ENCODE measurements at places on chromosomes 6 and 20.

DNA sequence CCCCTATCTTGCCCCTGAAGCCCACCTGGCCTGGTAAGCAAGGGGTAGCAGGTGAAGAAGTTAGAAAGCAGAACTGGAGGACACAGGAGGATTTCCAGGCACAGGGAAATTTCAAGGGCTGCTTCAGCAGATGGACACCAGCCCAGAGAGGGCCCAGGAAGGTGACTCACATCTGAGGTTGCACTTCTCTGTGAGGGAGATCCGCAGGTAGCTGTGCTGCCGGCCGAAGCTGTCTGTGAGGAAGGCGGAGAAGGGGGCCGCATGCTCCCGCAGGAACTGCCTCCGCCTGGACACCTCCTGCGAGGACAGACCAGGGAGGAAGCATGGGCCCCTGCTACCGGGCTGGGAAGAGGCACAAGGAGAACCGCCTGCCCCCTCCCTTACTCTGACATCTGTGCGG is 7.1 kb downstream of the MOCS1 start:
- no peak for DNase-seq

- DNase-seq, result no peak
Observed at GRCh38 chr6:119467488-119468081, 118.0 kb upstream of the MAN1A1 start.

GRCh38 chr20:5539691-5540090 is 210.5 kb upstream of the SHLD1 start:
- no peak for DNase-seq

DNA sequence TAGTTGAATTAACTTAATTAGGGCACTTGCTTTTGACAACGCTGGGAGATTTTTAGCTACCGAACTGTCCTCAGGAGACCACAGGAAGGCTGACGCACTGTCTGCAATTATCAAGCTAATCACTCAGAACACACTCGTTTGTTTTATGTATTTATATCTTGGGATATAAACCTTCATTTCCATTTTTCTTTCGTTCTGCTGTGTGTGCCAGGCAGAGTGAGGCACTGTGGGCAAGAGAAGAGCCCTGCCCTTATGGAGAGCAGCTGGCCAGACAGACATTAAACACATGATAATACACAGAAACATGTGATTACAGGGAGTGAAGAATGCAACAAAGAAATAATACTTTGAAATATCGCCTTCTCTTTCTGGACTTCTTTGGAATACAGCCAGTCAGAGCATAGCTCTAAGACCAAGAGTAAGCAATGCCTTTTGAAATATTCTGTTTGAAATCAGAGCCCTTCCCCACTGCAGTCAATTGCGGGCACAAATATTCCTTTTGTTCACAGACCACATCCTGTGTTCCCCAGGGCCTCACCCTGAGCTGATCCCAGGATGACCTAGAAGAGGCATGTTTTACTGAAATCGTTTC is 96.8 kb downstream of the ANKRD60 start:
- peak; percentile 40 for DNase-seq

GRCh38 chr6:138541823-138542481 is 42.7 kb upstream of the NHSL1 start:
- no peak for DNase-seq

DNA sequence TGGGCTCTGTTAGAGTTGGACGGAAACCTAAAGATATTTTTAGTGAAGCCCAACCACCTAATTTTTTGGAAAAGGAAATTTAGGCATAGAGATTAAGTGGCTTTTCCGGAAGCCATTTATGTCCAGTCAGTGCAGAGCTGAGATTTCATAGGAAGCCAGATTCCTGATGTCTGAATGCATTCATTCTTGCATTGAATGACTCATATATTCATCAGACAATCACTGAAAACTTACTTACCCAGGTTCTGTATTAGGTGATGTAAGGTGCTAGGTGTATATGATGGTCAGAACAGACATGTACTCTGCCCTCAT is 4.1 kb downstream of the SH3BGRL2 start:
- DNase-seq, result no peak

DNA sequence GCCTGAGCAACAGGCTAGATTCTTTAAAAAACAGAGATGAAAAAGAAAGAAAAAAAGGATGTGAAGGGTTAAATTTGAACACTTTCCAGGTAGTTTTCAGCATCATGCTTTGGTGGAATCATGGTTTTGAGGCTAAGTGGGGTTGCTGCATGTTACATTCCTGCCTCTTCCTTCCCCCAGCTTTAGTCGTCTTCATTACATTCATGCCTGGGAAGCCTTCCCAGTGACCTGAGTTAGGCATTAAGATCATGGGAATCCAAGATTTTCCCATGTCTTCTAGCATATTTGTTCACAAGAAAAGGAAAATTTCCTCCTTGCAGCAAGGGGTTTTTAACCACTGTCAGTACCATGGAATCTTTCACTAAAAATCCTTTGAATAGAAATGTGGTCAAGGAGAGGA is 12.0 kb downstream of the TPX2 start:
- no peak for DNase-seq

GRCh38 chr6:89411145-89412070 is 665 bp downstream of the RRAGD start:
- DNase-seq, result peak; percentile 31

DNA sequence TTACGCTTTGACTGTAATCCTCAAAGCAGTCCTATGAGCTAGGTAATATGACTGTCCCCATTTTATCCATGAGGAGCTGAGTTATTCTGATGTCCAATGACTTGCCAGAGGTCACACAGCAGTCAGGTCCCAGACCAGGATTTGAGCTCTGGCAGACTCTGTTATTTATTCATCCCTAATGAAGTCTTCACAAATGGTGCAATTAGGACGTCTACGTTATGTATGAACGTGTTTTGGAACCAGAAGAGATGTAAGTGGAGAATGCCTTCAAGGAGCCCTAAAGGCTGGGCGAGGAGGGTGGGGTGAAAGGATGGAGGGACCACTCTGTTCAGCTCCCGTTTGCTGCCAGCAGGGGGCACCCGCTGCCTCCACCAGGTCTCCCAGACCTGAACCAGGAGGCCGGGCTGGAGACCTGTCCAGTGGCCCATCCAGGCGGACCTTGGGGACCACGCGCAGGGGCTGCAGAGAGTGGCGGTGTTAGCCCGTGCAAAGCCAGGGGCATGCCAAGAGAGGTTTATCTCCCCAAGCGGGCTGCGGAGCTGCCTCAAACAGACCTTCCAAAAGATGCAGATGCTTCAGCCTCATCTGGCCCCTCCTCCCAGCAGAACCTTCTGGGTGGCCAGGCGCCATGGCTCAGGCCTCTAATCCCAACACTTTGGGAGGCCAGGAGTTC is 15.2 kb upstream of the ZNF335 start:
- no peak for DNase-seq

DNA sequence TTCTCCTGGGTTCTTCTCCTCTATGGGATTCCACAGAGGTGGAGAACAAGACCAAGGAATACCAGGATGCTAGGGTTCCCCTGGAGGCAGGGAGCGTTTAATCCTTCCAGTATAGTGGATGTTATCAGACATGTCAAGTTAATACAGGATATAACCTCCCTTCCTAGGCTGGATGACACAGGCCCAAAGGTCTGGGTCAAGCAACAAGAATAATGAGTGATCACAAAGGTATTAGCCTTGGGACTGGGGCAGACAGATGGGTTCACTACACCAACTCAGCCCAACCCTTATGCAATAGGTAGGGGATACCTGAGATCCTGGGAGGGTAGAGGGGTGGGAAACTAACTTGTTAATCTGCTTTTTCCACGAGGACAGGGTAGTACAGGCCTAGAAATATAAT is 690.3 kb downstream of the HTR1B start:
- DNase-seq, result no peak

GRCh38 chr6:139973669-139974344 is 599.4 kb upstream of the CITED2 start:
- DNase-seq, result no peak

DNA sequence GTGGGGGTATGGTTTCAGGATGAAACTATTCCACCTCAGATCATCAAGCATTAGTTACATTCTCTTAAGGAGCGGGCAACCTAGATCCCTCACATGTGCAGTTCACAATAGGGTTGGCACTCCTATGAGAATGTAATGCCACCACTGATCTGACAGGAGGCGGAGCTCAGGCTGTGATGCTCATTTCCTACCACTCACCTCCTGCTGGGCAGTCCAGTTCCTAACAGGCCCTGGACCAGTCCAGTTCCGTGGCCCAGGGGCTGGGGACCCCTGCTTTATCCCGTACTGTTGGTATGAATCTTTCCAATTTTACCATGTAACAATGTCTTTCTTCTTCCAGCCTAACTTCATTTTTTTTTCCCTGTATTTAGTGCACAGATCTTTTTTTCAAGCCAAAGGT is 94.9 kb downstream of the OGFRL1 start:
- DNase-seq, result no peak

DNA sequence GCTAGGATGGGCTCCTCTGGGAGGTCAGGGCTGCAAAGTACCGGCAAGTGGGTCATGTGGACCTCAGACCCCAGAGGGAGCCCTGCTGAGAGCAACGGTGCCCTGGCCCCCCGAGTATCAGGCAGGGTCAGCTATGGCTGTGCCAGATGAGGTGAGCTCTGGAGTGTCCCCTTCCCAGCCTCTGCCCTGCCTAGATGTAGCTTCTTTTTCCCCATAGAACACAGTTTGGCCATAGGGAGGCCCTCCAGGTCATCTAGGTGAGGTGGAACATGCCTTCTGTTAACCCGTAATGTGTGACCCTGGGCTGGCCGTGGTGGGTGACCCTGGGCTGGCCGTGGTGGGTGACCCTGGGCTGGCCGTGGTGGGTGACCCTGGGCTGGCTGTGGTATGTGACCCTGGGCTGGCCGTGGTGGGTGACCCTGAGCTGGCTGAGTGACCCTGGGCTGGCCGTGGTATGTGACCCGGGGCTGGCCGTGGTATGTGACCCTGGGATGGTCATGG is 21.2 kb upstream of the PCMTD2 start:
- no peak for DNase-seq

- no peak for DNase-seq
Observed at GRCh38 chr6:31657406-31658157, 1.9 kb downstream of the APOM start.

DNA sequence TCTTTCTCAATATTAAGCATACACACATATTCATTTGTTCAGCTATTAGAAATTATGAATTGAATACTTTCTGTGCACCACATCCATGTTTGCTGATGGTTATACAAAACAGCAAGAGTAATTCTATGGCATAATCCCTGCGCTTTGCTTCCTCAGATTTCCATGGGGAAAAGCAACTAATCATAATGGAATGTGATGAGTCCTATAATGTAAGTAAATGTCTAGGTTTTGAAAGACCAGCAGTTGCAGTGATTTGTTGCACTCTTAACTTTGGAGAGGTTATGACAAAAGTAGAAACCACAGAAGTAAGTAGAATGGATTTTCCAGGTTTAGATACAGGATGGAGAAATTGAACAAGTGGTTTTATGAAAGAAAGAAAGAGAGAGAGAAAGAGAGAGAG is 652.1 kb downstream of the CBLN4 start:
- DNase-seq, result no peak

GRCh38 chr6:114096561-114097172 is 125.7 kb upstream of the HDAC2 start:
- DNase-seq, result peak; percentile 19

DNA sequence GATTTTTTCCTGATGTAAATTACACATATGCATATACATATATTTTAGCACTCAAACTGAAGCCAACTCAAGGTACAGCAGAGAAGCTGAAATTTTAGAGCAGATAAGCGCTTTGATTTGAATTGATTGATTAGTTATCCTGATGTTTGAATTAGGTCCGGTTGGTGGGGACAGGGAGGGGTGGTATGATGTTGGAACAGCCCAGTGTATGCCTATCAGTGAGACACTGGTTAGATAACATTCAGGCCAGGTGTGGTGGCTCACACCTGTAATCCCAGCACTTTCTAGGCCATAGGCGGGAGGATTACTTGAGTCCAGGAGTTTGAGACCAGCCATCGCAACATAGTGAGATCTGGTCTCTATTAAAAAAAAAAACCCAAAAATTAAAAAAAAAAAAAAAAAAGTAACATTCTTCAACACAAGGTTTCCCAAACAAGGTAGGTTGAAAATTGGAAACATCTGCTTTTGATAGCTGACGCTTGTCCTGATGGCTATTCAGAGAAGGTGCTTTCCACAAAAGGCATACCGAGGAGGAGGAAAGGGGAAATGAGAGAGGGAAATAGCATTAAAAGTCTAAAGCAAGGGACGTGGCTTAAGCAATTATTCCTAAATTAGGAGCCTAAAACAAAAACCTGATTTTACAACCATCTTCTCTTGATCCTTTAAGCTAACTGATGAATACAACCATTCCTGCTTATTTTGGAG is 288.4 kb upstream of the JARID2 start:
- DNase-seq, result no peak

DNA sequence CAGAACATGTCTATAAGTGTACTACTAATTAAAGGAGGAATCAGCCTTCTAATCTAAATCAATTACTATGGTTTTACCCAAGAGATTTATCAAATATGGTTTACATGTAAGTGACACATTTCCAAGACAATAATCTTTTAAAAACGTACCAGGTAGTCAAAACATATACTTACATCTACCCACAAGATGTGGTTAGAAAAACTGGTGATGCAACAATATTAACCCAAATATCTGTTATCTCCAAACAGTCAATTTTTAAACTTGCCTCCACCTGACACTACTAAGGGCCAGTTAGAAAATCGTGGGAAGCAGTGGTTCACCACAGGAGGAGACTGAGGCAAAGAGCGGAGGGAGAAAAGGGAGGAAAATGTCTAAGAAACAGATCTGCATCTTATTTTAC is 28.0 kb downstream of the NOL7 start:
- DNase-seq, result no peak

GRCh38 chr6:73569121-73569520 is 48.3 kb upstream of the EEF1A1 start:
- no peak for DNase-seq

DNA sequence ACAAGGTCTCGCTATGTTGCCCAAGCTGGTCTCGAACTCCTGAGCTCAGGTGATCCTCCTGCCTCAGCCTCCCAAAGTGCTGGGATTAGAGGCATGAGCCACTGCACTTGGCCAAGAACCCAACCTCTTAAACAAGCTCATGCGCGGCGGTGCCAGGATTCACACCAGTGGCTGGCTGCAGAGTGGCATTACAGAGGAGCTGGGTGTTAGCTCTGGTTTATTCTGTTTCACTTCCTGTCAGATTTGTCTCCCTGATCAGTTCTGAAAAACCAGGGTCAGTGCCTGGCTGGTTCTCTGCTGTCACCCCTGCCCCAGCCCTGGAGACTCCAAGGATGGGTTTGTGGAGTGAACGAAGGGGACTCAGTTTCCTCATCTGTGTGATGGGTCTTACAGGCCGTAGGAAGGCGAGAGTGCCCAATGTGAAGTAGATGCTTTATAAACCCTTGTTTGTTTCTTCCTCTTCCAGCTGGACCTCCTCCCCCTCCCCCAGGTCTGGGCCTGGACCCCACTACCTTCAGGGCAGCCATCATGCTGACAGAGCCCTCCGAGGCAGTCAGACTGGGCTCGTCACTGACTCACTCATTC is 63.4 kb downstream of the UBE2V1 start:
- DNase-seq, result no peak

- no peak for DNase-seq
Observed at GRCh38 chr6:167858086-167858591, 31.4 kb downstream of the AFDN start.
